Thymus (tissue), 14 donors: ENCODE measurements at places on chromosomes 12 and 14. TPM values are rescaled to one million over a fixed set of nuclear protein-coding genes. Genes with fewer than 3 reads are reported as not detected.

- no peaks in the 10 kb centered on the region for H3K36me3 ChIP-seq
- H3K27me3 ChIP-seq, result no peaks in the 10 kb centered on the region
- DNase-seq, result no peak
Measured at GRCh38 chr14:79325557-79325956, 885.7 kb downstream of the DIO2 start.

The OTOGL gene
- 0.42 TPM for total RNA-seq

GRCh38 chr14:100610511-100611217 lies 23.4 kb upstream of the BEGAIN start:
- H3K36me3 ChIP-seq, result no peaks in the 10 kb centered on the region
- H3K27me3 ChIP-seq, result no peaks in the 10 kb centered on the region
- no peak for DNase-seq
- H3K4me1 ChIP-seq, result no peaks in the 10 kb centered on the region
- H3K27ac ChIP-seq, result no peak overlapping the region

DNA sequence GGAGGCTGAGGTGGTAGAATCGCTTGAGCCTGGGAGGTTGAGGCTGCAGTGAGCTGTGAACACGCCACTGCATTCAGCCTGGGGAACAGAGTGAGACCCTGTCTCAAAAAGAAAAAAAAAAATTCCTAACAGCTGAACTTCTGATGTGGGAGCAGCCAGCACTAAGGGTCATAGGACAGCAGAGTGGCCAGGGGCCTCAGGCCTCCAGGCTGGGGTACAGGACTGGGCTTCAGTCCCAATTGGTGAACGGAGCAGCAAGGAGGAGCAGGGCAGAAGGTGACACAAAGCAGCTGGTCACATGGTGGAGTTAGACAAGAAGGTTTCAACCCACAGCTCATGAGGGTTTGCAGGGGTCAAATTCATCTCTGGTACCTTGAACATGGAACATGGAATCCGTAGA lies 40.8 kb upstream of the NRXN3 start:
- no peaks in the 10 kb centered on the region for H3K27me3 ChIP-seq
- no peak overlapping the region for H3K27ac ChIP-seq
- H3K36me3 ChIP-seq, result no peaks in the 10 kb centered on the region
- no peak for DNase-seq
- no peaks in the 10 kb centered on the region for H3K4me1 ChIP-seq
- no peak overlapping the region for H3K4me3 ChIP-seq

DNA sequence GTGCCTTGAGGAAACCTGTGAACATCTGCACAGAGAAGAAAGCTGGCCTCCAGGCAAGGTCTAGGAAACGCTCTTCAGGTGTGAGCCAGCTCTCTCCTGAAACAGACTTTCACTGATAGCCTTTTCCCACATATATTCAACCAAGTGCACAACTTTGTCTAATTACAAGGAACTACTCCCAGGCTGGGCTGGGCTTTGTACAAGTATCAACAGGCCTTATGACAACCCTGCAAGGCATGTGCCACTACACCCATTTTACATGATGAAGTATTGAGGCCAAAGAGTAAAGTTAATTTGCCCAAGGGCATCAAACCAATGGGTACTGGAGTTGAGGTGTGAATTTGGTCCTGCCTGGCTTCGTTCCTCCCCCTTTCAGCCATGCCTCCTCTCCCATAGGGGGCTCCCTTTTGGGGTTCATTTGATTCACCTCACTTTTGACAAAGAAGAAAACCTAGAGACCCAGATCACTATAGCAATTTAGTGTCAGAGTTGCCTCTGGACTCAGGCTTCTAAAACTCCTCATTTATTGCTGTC lies 2.1 kb downstream of the CSRP2 start:
- no peaks in the 10 kb centered on the region for H3K36me3 ChIP-seq
- no peak for DNase-seq
- peaks cover 29% of the 10 kb centered on the region for H3K4me1 ChIP-seq
- H3K27ac ChIP-seq, result no peak overlapping the region
- H3K27me3 ChIP-seq, result peaks cover 17% of the 10 kb centered on the region

DNA sequence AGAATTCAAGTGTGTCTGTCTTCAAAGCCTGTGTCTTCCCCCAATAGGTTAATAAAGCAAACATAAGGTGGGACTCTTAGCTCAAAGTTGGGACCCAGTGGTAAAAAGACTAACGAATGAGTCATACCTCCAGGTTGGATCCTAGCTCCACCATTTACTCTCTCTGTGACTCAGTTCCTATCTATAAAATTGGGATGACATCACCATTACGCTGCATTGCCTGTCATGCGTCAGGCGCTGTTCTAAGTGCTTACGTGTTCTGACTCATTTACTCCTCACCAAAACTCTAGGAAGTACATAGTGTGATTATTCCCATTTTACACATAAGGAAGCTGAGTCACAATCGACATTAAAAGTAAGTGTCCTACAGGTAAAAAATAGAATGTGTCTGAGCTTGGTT lies 915.8 kb downstream of the VRK1 start:
- peaks cover 11% of the 10 kb centered on the region for H3K36me3 ChIP-seq
- DNase-seq, result no peak
- no peaks in the 10 kb centered on the region for H3K27me3 ChIP-seq
- H3K27ac ChIP-seq, result no peak overlapping the region
- H3K4me1 ChIP-seq, result peaks cover 41% of the 10 kb centered on the region
